ENCODE measurements at places on chromosomes 7 and 10.

- no peak for DNase-seq
Measured at GRCh38 chr7:134920026-134920753, 66.1 kb upstream of the AGBL3 start.

- no peak for DNase-seq
Measured at GRCh38 chr7:110007320-110008063, 1083.4 kb upstream of the LRRN3 start.

DNA sequence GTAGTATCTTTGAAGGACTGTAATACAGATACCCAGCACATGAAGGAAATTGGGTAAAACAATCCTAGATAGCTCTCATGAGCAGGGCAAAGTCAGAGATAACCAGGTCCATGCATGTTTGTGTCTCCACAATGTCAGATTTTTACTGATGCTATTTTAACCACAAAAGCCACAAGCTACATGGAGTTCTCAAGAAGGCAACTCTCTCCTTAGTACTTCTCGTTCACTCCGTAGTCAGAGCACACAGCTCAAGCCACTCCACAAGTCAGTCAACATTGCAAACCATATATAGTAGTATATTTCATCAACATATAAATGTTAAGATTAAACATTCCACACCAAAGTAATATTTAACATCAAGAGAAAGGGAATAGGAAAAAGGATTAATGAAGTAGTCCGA lies 98.0 kb upstream of the PIK3CG start:
- DNase-seq, result no peak

DNA sequence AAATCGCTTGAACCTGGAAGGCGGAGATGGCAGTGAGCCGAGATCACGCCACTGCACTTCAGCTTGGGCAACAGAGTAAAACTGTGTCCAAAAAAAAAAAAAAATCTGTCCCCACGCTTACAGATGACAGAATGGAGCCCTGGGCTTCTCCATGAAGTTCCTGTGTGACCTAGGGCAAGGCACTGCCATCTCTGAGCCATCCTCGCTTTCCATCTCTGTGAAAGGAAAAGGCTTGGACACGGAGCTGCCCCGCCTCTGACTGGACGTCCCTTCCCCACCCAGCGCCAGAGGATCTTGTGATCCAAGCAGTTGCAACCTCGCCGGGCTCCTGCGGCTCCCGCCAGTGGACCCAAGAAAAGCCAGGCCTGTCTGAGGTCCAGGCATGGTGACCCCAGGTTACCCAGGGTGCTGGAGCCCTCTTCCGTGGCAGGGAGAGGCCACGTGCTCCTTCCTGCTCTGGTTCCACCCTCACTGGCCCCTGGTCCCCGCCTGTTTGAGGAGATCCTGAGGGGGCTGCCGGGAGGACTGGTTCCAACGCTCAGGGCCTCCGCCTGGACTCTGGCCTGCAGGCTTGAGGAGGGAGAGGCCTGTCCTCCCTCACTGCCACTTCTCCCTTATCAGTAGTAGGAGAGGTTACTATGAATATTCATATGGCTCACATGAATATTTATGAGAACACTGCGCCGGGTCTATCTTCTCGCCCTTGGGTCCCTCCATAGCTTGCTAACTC lies 25.6 kb upstream of the ELFN1 start:
- DNase-seq, result no peak

DNA sequence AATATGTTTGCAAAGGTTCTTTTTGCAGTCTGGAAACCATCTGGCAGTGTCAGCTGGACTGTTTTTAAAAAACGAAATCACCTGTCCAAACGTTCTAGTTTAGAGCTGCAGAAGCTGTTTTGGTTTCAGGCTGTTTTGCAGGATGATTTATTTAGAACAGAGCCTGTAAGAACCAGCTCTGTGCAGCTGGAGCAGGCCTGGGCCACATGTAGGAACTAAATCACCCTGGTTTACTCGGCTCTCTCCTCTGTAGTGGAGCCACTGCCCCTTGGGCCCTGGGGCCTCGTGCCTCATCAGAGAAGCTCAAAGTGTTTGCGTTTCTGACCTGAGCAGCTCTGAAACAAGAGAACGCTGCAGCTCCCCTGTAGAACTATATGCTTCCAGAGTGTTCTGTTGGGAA lies 142.5 kb downstream of the ACTR3B start:
- no peak for DNase-seq

DNA sequence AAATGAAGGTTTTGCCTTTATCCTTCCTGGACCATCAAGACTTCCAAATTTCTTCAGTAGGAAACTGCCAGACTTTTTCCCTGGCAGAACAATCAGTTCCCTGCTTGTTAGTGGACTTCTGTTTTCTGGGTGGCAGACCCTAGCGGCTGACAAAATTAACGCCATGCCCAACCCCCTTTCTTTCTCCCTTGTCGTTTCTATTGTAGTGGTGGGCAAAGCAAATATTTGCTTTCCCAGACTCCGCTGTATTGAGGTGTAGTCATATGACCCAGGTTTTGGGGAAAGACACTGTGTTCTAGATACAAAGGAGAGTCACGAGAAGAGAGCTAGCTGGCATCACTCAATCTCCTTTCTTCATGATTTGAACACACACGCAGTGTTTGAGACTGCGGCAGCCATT lies 7.7 kb downstream of the PON2 start:
- DNase-seq, result no peak

DNA sequence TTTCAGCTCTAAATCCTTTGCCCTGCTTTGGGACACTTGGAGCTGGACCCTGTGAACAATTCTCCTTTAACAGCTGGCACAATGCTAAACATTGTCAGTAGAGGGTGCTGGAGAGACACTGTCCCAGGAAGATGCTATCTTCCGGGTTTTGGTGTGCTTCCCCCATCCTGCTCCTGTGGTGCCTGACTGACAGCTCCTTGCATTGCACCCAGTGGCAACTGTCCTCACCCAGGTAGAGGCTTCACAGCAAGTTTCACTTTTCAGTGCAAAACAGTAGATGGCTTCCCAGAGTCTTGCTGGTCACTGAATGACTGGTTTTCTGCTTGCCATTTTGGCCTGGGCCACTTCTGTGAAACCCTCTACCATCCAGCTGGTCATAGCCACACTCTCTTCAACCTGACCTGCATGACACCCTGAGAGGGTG lies 77.3 kb downstream of the CDC14C start:
- no peak for DNase-seq

DNA sequence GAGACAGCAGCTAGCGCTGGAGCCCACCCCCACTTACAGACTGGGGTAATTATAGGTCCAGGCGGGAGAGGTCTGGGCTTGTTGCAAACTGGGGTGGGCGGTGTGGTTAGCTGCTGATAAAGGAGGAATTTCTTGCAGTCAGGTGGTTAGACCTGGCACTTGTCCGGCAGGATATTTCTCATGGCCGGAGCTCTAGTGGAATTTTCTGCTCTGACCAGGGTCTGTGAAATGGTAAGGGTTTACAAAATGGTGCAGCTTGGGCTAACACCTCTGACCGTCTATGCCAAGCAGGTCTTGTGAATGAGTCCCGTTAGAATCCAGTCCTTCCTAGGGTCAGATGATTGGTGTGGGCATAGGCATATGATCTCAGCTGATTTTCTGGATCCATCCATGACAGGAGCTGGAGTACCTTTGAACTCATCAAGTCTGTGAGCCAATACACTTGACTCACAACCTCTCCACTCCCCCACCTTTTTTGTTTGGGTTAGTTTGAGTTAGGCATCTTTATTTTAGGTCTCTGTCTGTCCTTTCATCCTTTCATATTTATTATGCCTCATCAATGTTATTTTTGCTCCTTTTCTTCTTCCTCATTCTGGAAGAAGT lies 213.4 kb downstream of the SUGCT start:
- no peak for DNase-seq

DNA sequence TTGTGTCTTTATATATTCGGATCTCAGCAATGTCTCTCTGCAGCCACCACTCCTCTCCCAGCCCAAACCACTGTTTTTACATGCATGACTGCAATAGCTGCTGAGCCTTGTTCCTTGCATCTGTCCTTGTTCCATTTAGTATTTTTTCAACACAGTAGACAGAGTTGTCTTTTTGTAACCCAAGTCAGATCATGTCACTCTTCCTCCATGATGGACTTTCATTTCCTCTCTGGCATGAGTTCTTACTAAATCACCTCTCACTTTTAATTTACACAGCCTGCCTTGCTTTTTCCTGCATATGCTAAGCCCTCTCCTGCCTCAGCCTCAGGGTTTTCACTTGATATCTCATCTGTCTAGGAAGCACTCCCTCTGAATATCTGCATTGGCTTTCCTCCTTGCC lies 353.2 kb downstream of the HGF start:
- no peak for DNase-seq
